ENCODE measurements at places on chromosomes 7 and 10. TPM values are rescaled to one million over a fixed set of nuclear protein-coding genes. Genes with fewer than 3 reads are reported as not detected.

DNA sequence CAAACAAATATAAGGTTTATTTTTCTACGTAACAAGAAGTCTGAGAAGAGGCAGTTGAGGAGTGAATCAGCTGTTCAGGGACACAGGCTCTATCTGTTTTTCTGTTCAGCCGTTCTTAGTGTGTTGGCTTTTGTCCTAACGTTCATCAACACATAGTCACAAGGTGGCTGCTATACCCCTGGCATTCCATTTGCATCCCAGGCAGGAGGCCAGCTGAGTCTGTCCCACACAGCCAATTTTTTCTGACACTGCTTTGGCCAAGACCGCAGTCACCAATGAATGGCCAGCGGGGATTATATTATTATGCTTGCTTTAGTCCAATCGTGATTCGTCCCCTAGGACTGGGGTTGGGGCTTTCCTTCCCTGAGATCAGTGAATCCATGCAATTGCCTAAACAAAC is 143.4 kb upstream of the CHST15 start:
- DNase-seq = no peak

DNA sequence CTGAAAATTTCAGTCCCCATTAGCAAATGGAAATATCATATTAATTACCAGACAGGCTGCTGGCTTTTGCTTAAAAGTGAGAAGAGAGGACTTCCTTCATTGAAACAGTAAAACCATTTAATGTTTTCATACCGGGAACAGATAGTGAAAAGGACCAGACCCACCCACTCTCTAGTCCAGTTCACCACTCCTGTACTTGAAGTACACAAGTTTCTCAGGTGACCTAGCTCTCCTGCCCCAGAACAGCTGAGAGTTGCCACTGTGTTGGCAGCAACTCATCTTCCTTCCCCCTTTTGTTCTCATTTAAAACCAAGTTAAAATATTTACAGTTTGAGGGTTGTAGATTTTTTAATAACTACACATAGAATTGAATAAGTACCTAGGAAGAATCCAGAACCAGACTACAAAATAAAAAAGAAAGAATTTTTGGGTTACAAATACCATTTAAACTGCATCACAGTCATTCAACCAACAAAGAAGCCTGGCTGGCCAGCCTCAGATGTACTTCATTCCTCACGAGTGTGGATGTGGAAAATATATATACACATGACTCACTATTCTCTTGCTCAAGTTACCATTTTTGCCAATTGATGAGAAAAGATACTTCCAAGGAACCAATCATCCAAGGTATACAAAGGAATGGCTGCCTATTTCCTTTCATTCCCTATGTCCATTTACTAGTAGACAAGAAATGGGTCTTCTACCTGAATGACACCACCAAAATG is 68.1 kb downstream of the VPS41 start:
- DNase-seq = no peak

- peak; percentile 49 for DNase-seq
Observed at GRCh38 chr7:45713669-45714520, 139.7 kb downstream of the ADCY1 start.

DNA sequence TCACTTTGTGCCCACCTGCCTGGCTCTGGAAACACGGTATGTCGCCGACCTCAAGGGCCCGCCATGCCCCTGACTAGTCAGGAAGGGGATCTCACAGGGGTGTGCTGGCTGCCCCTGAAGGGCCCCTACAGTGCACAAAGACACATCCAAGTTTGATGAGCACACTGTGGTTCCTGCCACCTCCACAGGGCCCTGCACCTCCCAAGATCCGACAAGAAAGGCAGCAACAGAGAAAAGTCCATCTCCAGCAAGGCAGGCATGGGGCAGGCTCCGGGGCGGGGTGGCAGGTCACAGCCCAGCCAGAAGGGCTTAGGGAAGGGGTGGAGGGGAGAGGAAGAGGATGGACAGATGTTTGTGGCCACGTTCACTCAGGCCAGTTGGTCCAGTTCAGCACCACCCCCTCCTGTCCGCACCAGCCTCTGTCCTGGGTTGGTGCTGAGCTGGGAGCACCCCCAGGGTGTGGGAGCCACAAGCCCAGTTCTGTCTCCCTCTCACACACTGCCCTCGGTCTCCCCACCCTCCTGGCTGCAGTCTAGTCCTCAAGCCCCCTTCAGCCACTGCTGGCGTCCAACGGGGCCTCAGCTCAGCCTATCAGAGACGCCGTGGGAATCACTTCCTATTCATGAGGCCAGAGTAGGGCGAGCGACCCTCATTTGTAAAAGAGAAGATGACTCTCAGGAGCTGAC is 11.5 kb downstream of the DRGX start:
- DNase-seq = no peak

DNA sequence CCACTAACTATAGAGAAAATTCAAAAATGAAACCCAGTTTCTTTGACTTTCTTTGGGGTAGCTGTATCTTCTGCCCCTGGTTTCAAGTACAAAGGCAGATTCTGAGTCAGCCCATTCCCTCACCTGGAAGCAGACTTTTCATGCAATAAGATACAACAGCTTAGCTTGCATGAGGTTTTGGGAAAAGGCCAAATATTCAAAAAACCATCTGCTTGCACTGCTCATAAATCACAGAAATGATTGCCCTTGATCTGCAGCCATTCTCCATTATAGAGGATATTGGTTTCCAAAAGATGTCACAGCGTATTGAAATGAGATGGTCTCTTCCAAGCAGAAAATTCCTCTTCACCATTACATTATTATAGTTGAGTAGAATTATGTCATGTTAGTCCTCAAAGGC is 354.0 kb downstream of the PHF14 start:
- no peak for DNase-seq

DNA sequence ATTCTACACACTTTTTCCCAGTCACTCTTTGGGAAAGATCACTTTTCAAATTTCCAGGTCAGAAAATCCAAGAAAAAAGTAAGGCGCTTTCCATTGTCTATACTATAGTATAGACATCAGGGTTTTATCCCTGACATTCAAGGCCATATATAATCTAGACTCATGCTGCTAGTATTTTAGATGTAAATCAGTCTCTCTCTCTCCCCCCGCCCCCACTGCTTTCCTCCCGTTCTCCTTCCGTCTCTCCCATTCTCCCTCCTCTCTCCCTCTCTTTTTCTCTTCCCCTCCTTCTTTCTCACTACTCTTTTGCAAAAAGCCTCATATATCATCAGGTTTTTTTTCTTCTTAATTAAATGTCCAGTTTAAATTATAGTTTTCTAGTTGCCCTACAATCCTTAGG is 154.8 kb downstream of the PHF14 start:
- no peak for DNase-seq

Gene LIPK
- not detected for total RNA-seq

Gene CACNB2
- total RNA-seq = not detected

Gene ITIH2
- total RNA-seq = not detected

Gene TSC22D4
- total RNA-seq = 121 TPM

Gene SLC13A1
- not detected for total RNA-seq

Gene MOGAT3
- not detected for total RNA-seq
